GM13977 (cell line): ENCODE measurements at places on chromosomes 1 and 21.
A peak's percentile ranks its signal among the peaks of the same experiment; 100 is the strongest.

- no peak for DNase-seq
Measured at GRCh38 chr1:204992201-204992997, 50.6 kb upstream of the CNTN2 start.

DNA sequence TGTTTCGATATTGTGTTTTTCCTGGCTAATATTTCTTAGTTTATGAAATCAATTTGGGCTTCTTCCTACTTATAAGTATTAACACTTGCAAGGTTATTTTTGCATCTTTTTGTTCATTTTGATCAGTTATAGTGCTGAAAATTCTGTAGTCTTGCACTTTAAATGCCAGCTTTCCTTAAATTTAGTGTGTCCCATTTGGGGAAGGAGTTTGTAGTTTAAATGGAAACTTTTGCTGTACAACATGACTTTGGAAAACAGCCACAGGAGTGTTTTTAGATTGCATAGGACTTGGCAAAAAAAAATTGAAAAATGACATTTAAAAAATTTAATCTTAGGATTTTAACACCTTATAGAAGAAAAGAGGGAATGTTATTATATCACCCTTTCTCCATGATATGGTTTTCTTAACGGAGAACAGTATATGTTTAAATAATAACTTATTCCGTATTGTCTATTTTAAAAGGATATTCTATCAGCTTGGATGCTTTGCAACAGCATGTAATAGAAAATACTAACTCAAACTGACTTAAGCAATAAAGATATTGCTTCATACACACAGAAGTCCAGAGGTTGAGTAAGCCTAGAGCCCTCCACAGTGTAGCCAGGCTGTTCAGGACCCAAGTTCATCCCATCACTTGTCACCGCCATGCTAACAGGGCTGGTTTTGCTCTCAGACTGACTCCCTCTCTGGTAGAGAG is 53.8 kb downstream of the LYPLAL1 start:
- no peak for DNase-seq

DNA sequence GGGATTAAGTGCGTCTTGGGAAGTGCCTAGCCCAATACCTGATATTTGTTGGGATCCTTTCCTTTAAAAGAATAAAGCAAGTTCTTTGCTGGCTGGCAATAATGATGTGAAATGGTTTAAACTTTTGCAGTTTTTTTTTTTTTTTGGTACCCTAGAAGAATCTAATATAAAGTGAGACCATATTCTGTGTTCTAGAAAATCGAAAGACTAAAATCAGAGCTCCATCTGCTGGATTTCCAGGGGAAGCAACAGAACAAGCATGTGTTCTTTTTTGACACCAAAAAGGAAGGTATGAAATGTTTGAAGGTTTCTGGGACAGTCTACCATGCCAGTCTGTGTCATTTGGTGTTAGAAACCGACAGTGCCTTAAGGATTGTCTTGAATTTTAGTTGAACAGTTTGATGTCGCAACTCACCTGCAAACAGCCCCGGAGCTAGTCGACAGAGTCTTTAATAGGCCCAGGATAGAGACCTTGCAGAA is 6.4 kb downstream of the UTP11 start:
- peak; percentile 45 for DNase-seq

GRCh38 chr1:244028701-244029100 is 22.4 kb upstream of the ZBTB18 start:
- no peak for DNase-seq

DNA sequence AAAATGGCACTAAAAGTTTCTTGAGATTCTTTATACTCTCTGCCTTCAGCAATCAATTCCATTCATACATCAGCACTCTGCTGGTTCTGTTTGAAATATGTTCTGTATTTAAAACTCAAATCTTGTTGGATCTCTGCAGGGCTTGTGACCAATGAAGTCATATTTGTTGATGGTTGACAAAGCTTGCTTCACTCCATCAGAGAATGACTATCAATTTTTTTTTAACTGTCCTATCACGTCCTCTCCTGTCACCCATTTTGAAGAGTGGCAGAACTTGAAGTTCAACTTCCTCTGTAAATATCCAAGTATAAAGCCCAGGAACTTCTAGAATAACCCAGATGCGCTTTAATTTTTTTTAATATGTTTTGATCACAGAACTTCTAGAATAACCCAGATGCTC is 10.9 kb downstream of the PRDX6 start:
- DNase-seq = no peak
